Esophagus mucosa (tissue), 1 donor: ENCODE measurements at places on chromosomes 11 and 22.

GRCh38 chr22:39958949-39959639, 1.1 kb upstream of the TMA7B start:
- ATAC-seq, result no peak

DNA sequence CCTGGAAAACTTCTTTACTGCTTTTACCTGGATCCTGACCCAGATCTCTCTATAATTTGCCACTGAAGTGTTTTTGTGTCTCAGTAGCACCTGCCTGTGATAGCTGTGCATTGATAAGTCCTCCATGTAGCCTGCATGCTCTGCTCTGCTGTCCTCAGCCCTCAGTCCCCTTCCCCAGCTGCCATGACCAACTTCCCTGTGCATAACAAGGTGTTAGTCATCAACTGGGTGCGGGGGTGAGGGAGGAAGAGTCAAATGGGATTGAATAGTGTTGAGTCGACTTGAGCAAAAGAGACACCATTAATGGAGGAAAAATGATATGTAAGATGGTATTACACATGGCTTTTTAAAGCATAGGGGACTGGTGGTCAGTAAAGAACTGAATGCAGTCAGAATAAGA, 92.2 kb upstream of the PLET1 start:
- ATAC-seq, result no peak

DNA sequence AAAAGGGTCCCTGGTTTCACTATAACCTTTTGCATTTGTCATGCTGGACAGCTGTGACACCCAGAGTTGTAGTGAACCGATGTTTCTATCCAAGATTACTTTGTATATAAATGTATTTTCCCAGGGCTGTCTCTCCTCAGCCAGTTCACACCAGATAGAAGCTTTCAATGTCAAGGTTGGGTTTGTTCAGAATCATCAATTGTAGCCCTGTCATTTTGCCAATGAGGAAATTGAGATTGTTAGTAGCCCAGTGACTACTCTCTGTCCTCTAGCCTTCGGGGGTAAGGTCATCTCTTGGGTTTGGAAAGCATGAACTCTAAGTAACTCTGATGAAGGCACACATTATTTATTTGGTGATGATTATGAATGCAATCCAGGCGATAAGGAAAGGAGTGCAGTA, 165.6 kb downstream of the DBX1 start:
- no peak for ATAC-seq

GRCh38 chr22:46931881-46932280, 169.4 kb downstream of the TBC1D22A start:
- ATAC-seq, result peak; percentile 53

DNA sequence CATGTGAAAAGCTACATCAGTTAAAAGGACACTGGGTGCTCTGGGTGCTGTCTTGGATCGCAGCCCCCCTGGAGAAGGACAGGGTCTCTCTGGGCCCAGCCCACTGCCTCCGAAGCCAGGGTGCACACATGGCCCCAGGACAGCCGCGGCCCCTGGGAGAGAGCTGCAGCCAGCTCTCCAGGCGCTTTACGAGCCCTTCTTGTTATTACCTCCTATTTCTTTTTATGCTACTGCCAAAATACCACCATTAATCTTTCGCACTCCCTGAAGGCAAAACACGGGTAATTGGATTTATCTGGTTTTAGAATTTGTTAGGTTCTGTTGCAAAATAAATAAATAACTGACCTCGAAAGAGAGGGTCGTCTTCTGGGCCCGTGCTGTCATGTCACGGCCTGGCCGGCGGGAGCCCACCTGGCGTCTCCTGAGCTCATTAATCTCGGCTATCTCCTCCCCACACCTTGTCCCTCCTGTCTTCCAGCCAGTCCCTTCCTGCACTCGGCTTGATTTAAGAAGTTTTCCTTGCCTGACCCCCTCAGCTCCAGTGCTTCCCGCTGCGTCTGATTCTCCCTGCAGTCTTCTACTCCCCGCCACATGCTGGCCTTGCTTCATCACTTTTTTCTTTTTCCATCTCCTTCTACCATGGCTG, 611.7 kb downstream of the OPCML start:
- no peak for ATAC-seq

- no peak for ATAC-seq
Measured at GRCh38 chr11:64690235-64690634, 32.8 kb downstream of the NRXN2 start.

- no peak for ATAC-seq
Measured at GRCh38 chr11:15453211-15453765, 338.6 kb downstream of the INSC start.

- no peak for ATAC-seq
Measured at GRCh38 chr22:48843640-48844039, 984.0 kb downstream of the BRD1 start.

- no peak for ATAC-seq
Measured at GRCh38 chr22:48261706-48262105, 1499.3 kb downstream of the TBC1D22A start.

DNA sequence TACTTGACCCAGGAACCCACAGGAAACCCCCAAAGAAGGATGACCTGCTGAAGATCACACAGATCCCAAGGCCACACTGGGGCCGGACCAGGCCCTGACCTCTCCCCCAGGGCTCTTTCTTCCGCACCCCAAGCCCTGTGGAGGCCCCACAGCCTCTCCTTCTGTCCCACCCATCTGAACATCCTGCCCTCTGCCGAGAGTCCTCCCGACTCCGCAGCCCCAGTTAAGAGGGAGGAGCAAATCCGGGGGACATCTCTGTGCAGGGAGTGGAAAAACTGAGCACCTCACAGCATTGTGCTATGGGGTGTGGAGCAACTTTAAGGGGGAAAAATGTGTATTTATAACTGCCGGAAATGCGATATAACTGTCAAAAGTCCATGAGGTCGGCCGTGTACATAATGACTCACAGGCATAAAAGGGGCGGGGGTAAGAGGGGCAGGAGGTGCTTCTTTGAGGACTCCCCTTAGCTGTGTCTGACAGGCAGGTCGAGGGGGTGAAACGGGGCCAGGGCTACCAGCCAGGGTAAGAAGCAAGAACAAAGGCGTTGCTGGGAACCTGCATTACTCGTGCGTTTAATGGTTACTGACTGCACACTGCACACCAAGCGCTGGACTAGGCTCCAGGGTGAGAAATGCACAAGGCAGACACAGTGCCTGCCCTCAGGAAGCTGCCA, 57.2 kb downstream of the WNT11 start:
- no peak for ATAC-seq
